SHP77 (cell line): ENCODE measurements at places on chromosomes 12 and 14.

GRCh38 chr12:22307811-22308210 lies 26.7 kb downstream of the ST8SIA1 start:
- no peak for DNase-seq

DNA sequence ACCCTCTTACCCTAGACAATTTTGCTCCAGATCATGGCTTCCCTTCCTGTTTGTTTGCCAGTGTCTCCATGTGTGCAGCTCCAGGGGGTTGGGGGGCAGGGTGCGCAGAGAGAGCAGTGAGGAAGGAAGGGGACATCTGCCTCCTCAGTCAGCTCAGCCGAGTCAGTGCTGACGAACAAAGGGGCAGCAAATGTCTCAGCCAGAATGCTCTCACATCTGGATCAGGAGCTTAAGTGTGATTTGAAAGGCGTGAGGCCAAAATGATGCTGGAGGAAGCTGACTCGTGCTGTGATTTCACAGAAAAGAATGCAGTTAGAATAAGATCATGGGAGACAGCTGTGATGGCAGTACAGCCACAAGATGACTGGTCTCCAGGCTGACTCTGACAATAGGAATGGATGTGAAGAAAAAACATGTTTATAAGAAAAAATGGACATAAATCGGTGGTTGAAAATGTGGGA lies 27.1 kb upstream of the CDK17 start:
- no peak for DNase-seq

DNA sequence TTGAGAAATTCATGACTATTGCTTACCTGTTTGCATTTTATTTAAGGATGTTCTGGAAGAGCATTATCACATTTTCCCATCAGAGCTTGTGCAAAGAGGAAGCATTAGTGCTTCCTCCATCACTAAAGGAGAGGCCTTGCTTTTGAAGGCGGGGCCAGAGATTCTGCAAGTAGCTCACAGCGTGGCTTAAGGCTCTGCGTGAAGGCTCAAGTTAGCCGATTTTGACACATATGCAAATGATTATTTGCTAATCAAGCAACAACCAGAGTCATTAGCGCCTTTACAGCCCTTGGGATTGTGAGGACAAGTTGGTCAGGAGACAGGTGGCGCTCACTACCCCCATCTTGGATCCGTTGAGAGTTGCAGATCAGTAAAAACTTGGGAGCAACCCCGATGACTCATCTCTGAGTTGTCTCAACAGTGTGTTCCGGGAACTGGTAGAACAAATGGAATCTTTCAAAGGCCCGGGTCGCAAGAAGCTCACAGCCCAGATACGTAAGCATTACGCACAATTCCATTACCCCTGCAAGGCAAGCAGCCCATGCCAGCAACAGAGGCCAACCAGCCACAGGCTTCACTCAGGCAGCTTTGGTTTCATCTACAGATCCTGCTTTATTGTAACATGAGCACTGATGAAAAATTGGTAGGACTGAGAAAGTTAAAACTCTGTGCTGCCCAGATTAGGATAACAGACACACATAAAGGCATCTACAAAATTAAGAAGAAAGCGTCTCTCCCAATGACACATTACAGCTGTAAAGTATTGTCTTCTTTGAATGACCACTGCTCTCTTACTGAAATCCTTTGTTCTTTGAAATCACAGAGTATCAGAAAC lies 34.9 kb upstream of the SPTSSA start:
- no peak for DNase-seq

- no peak for DNase-seq
These were observed 21.2 kb downstream of the CCDC92 start for GRCh38 chr12:123951467-123951866.

DNA sequence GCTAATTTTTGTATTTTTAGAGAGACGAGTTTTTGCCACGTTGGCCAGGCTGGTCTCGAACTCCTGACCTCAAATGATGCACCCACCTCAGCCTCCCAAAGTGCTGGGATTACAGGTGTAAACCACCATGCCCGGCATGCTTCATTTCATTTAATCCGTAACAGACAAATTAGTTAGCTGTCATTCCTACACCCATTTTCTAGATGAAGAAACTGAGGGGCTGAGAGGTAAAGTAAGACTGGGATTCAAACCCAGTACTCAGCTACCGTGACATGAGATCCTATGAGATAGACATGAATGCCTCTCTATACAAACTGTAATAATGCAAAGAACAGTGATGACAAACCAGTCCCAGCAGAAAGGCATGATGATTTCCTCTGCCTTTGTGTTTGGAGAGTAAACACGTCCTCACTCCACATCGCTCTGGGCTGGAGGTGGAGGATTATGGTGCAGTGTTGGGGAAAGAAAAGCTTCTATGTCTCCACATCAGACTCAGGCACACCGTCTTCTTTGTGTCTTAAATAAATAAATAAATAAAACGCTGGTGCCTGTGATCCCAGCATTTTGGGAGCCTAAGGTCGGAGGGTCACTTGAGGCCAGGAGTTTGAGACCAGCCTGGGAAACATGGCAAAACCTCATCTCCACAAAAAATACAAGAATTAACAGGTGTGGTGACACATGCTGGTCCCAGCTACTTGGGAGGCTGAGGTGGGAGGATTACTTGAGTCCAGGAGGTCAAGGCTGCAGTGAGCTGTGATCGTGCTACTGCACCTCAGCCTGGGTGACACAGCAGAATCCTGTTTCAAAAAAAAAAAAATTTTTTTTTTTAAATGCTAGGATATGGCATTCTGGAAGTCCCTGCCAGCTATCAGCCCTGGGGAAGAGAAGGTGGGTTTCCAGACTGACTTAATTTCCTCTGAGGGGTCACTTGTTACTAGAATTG lies 10.5 kb downstream of the VSX2 start:
- no peak for DNase-seq

DNA sequence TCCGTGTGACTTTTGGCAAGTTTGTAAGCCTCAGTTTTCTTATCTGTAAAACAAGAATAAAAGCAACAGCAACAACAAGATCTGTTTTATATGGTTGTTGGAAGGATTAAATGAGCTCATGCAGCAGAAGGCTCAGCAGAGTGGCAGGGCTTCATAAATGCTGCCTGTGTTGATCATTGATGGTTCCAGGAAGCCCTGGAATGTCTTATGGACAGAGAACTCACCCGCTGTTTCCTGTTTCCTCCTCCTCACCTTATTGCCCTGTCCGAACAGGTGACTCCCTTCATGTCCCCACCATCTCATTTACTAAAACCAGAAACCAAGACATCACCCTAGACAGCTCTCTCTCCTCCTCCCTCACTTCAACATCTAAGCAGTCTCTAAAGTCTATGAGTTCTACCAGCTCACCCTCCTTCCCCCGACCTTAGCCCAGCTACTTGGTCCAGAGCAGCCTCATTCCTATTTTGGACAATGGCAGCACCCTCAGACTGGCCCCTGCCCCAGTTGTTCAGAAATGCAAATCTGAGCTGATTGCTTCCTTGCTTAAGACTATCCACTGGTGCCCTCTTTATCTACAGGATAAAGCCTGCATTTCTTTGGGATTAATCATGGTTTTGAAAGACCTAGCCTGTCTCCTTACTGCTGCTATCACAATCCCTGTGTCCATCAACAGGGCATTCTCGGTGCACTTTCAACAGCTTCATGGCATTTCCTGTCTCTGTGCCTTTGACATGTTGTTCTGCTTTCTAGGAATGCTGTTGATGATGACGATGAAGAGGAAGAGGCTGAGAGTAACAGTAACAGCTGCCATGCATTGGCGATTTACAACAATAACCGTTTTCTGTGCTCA lies 21.4 kb upstream of the GSG1 start:
- no peak for DNase-seq

DNA sequence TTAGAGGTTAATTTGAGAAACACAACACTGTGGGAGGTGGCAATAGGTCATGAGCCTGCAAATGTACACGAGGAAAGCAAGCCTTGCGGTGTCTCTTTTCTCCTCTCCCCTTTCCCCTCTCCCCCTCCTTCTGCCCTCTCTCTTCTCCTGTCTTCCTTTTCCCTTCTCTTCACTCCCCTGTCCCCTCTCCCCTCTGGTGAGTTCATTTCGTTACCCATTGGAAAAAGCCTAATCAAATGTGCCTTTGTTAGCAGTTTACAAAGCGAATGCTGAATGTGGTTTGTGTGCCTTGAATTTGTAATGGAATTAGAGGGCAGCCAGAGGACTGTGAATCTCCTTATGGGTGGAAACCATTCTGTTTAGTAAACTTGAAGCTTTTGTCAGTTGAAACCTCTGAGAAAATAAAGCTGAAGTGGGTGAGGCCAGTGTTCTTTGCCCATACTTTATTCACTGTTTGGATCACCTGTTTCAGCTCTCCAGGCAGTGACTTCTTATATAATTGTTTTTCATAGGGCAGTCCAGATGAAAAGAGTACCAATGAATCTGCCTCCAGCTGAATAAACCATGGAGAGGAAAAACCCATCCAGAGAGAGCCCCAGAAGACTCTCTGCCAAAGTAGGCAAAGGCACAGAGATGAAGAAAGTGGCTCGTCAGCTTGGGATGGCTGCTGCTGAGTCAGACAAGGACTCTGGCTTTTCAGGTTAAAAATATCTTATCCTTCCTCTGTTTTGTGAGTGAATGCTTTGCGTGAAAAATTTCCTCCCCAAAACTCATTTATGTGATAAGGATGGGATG lies 7.3 kb downstream of the CIPC start:
- no peak for DNase-seq

GRCh38 chr14:23162800-23163199 lies 20.7 kb downstream of the SLC7A8 start:
- DNase-seq: no peak

DNA sequence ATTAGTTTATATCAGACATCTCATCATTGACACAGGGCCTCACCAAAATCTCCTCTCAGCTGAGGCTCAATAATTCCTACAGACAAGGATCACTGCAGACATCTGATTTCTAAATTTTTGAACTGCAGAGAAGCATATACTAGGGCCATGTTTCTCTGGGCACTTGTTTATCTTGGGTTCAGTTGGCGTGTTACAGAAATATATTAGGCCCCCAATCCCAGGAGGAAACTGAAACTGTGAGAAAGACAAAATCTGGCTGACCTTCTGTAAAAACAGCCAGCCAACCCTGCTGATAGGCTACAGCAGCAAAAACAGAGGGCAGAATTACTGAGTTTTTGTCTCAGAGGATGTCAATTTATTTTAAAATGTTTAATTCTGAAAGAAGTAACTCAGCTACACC lies 634.6 kb downstream of the ETNK1 start:
- DNase-seq: no peak

GRCh38 chr12:59432057-59432456 lies 163.8 kb upstream of the SLC16A7 start:
- DNase-seq: no peak

GRCh38 chr12:3961591-3961990 lies 88.4 kb upstream of the PARP11 start:
- DNase-seq: no peak

- peak; percentile 88 for DNase-seq
These were observed 51.9 kb upstream of the TSPAN11 start for GRCh38 chr12:30874455-30875321.

DNA sequence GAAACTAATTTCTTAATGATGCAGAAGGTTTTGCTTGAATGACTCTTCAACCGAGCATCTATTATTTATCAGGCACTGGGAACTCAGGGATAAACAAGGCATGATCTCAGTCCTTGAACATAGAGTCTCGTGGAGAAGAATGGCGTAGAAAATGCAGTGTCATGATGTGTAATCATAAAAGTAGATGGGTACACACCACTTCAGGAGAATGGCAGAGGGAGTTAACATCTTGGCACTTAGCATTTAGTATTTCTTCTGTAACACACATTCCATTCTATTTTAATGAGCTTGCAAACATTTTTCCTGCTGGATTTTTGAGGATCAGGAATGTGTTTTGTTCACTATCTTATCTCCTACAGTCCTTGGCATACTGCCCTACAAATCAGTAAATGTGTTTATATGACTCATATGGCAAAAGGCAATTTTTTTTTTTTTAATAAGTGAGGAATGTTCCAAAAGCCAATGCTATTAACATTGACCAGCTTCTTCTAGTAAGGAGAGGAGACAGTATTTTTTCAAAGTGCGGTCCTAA lies 3.8 kb downstream of the TXNRD1 start:
- DNase-seq: peak; percentile 58

DNA sequence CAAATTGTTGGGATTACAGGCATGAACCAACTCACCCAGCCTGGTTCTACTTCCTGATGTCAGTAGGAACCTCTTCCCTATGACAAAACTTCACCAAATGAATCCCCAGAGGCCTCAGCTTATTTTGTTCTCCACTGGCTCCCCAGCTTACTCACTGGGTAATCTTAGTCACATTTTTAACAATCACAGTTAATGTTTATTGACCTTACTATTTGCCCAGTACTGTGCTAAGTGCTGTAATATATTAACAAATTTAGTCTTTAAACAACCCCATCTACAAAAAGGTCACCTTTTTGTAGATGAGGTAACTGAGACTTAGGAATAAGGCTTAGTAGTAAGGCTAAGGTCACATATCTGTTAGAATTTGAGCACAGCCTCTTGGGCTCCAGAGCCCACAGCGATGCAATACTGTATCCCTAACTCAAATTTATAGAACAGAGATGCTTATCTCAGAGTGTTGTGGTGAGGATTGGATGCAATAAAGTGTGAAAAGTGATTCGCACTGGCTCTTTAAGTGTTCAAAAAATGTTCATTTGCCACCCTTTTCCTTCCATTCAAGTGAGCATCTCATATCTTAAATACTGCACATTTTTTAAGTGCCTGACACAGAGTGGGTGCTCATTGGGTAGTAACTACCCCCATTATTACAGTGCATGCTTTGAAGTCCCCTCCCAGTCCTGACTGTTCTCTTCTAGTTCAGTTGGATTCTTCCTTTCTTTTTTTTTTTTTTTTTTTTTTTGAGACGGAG lies 146.4 kb upstream of the ARHGAP5 start:
- DNase-seq: no peak

GRCh38 chr12:20370866-20371519 lies 2.7 kb downstream of the PDE3A start:
- no peak for DNase-seq

GRCh38 chr12:58139894-58140293 lies 198.5 kb downstream of the ATP23 start:
- DNase-seq: no peak

DNA sequence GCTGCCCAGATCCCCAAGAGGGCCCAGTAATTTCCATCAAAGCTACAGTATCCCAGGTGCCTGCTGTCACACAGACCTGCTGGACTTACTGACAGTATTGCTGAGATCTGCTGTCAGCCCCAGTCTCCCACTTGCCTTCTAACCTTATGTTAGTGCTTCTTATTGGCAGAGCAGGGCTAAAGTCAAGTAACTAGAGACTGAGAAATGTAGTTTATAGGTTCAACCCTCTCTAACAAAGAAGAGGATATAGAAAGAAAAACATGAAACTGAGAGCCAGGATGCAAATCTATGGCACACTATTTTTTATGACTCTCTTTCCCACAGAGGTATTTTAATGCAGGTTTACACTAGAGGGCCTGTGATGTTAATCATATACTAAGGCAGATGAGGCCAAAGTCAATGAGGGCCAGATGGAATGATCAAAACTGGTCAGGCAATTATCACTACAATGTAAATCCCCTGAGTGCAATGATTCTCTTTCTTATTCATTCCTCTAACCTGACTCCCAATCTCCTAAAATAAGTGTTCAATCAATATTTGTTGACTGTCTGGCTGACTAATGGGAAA lies 781.9 kb downstream of the VRK1 start:
- no peak for DNase-seq

GRCh38 chr12:13316587-13317246 lies 120.2 kb downstream of the EMP1 start:
- no peak for DNase-seq
